ENCODE measurements at places on chromosomes 4 and X. TPM values are rescaled to one million over a fixed set of nuclear protein-coding genes. Genes with fewer than 3 reads are reported as not detected.

Gene HAUS7
- total RNA-seq: 11.2 TPM

DNA sequence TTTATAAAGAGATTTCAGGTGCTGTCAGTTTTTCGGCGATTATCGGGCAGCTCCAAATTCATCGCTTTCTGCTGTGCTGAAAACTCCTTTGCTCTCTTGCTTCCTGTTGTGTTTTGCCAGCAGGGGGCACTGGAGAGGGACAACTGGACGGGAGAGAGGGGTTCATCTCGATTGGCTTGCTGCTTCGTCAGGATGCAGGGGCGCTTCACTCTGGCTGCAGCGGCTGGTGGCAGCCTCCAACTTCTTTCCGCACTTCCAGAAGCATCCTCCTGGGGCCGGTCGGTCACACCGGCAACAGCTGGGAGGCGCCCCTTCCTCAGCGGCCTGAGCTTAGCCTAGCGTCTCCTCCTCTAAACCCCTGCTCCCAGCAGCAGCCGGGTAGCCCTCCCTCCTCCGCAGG, 29.5 kb downstream of the MSL3 start:
- DNase-seq: no peak

Gene TMSB15C
- total RNA-seq: 0.18 TPM

- DNase-seq: no peak
These were observed 2086.8 kb downstream of the ARAP2 start for GRCh38 chr4:34157547-34157946.

GRCh38 chrX:69143530-69143929, 21.7 kb downstream of the PJA1 start:
- DNase-seq: no peak

- DNase-seq: no peak
These were observed 65.6 kb downstream of the SYNPO2 start for GRCh38 chr4:118954246-118954645.

DNA sequence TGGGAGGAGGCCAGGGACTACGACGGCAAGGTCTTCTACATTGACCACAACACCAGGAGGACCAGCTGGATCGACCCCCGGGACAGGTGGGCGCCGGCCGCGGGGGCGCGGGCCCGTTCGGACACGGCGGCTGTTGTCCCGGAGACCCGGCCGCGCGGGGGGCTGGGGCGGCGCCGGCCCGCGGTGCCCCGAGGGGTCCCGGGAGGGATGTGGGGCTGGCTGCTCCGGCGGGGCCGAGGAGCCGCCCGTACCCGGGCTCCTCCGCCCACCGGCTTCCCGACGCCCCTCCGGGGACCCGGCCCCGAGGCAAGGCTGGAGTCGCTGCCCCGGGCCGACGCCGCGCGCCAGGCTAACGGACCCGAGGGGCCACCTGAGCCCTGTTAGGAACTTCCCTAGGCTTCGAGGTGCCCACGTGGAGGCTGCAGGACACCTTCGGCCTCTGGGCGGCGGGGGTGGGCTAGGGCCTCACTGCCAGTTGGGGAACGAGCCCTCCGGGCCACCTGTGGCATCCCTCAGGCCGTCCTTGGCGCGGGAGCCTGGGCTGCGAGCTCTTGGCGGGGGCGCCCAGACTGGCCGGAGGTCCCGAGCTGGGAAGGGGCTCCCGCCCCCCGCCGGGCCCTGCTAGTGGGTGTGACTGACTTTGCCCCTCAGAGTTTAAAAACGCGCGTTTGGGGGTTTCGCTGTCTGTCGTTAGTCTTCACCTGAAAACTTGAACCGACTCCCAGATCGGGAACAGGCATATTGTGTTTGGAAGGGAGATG, 660 bp downstream of the WWC2 start:
- DNase-seq: peak; percentile 62

Gene NLRP2B
- 0.05 TPM for total RNA-seq

DNA sequence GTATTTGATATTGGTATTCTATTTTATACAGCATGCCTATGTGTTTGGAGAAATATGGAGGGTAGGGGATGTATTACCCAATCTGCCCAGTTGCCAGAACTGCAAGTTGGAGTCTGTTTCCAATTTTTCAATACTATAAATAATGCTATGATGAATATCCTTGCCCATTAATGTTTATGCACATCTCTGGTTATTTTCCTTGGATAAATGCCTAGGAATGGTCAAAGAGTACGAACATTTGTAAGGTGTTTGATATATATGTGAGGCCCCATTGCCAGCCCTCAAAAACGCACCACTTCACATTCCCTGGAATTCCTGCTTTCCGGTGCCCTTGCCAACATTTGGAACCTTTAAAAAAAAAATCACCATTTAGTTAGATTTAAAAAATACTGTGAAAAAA, 34.3 kb downstream of the CLDN34 start:
- DNase-seq: no peak

Gene FSTL5
- 0.68 TPM for total RNA-seq

Gene CDS1
- 0.65 TPM for total RNA-seq

DNA sequence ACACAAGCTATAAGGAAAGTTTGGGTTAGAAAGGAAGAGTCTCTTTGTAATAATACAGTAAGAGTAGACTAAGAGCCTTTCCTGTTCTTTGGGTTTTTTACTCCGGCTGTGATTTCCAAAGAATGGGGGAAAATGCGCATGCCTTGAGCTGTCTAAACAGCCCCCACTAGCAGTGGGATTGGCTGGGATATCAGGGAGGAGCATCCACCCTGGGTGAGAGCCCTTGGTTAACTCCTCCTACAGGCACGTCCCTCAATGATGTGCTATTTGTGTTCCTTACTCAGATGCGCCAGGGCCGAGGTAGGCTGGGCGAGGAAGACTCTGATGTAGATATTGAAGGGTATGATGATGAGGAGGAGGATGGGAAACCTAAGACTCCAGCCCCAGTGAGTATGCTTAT, 74.0 kb upstream of the OGT start:
- no peak for DNase-seq

- no peak for DNase-seq
These were observed 181.6 kb upstream of the NOCT start for GRCh38 chr4:138833974-138834373.

Gene CSAG3
- not detected for total RNA-seq

DNA sequence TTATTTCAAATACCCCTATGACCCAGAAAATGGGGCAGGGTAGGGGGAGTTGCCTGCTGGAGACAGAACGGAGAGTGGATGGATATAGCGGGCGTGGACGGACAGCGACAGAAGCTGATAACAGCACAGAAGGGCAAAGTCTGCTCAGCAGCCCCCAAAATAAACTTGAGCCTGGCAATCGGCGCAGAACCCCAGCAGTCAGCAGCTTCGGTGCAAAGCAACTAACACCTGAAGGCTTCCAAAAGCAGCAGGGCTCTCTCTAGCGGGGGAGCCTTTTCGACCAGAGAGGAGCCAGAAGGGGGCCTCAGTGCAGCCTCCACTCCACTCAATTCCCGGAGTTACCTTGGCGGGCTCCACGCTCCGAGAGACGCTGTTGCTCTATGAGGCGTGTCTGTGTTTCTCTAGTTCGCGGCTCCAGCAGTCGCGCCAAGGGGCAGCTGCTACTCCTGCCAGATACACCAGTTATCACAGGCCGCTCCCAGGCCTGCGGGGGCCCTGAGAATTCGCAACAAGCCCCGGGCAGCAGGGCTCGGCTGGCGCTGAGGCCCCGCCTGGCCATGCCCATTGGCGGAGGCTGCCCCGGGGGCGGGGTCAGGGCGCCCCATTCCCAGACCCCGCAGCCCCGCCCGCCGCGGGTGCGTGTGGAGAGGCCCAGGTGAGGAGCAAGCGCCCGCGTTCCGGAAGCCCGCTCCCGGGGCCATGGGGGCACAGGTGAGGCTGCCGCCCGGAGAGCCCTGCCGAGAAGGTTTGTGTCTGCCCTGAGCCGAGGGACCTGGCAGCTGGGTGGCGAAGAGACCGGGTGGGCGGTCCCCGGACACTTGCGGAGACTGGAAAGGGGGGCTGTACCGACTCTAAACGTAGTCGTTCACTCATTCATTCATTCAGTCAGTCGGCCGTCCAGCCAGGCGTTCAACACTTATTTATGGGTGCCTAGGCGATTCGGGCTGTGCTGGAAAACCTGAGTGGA, at the start of the genes CNGA1 and NIPAL1:
Gene CNGA1 (minus strand): TSS at position 541 of the 967 bp plus-strand sequence. CDS start 63,992 bp downstream, outside the sequence.
Gene NIPAL1 (plus strand): TSS at position 632 of the 967 bp plus-strand sequence. CDS start 68 bp downstream, at position 700.
- peak; percentile 96 for DNase-seq
